ENCODE measurements at places on chromosomes 12 and 14.

DNA sequence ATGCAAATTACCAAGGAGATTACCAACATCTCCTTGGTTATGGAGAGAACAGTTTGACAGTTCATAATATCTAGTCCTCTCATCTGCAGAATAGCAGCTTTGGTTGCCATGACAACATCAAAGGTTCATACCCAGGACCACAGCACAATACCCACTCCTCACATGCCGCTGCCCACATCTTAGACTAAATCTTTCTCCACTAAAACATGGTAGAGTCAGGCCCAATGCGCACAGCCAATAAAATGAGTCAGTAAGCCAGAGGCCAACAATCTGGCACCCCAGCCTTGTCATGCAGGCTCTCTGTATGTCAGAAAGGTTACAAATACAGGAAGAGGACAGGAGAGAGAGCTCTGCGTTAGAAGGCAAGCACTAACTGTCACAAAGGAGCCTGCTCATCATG, 70.6 kb downstream of the KCNK10 start:
- no peak for DNase-seq

DNA sequence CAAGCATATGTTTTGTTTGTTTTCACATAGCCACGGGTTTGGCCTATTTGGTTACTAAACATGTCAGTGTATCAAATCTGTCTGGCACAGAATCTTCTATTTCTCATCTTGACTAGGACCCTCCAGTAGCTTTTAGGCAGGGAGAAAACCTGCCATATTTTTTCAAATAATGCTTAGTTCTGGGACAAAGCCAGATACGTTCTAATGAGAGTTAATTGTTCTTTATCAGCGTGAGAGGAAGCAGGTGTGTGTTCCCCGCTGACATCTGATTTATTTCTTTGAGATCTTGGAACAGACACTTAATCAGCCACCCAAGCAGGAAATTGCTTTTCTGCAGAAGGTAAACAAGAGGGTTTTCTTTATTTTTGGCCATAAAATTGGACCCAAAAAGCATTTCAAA, 54.8 kb downstream of the GOLGA5 start:
- no peak for DNase-seq

DNA sequence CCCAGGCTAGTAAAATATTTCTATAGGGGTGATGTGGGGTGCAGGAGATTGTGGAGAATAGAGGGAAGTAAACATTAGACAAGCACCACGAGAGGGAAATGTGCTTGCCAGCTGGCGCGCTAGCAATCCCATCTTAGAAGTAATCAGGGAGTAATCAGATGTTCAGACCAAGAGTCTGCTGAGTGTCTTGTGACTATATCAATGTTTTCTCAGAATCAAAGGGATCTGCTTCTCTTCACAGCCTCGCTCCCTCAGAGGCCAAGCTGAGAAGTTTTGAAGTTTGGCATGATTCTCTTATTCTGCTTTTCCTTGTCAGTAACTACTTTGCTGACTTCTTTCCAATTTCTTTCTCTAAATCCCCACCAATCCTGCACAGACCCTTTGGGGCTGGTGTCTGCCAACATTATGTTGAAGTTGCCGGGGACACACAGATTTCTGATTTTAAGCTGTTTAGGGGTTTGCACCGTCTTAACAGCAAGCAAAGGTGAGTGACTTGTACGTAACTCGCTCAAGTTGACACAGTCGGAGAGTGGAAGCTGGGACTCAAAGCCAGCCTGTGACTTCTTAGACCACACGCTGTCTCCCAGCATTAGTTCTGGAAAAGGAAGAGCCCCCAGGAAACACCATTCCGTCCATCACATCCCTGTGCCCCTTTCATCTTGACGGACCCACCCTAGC, 22.0 kb upstream of the TSPAN9 start:
- no peak for DNase-seq

- no peak for DNase-seq
Observed at GRCh38 chr14:55239320-55239719, 31.9 kb upstream of the FBXO34 start.

- no peak for DNase-seq
Observed at GRCh38 chr14:36513012-36513420, 7.0 kb downstream of the NKX2-1 start.

DNA sequence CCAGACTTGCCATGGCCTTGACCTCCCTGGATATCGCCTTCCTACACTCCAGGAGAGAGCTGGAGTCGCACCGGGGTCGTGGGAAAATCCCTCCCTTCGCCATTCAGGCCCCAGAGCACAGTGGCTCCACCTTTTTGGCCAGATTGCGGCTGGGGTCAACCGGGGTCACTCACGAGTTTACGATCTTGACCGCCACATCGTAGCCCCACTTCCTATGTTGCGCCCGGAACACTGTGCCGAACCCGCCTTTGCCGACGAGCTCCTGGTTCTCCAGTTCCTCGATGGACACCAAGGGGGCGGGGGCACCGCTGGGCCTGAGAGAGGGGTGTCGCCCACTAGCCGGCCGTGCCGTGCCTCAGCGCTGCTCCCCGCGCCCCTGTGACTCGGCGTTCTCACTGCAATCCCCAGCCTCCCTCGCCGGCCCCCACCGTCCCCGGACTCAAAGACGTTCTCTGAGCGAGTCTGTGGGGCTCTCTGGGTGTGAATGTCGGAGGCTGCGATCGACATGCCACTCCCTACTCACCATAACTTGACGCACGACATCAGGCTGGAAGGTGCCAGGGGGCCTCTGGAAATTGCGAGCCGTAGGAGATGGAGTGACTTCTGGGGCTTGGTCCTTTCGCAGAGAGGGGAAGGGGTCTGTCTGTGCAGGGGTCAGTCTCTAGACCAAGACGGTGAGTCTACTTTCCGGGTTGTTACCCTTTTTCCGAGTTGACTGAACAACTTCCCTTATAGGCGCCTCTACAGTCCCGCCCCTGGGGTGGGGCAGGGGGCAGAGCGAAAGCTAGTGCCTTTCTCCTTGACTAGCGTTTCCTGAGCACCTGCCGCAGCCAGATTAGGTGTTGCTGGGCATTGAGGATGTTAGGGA, at the start of gene RIPK3:
TSS of gene RIPK3 (minus strand) at position 708 of the 868 bp plus-strand sequence. CDS start at position 543, 165 bp downstream.
- no peak for DNase-seq

DNA sequence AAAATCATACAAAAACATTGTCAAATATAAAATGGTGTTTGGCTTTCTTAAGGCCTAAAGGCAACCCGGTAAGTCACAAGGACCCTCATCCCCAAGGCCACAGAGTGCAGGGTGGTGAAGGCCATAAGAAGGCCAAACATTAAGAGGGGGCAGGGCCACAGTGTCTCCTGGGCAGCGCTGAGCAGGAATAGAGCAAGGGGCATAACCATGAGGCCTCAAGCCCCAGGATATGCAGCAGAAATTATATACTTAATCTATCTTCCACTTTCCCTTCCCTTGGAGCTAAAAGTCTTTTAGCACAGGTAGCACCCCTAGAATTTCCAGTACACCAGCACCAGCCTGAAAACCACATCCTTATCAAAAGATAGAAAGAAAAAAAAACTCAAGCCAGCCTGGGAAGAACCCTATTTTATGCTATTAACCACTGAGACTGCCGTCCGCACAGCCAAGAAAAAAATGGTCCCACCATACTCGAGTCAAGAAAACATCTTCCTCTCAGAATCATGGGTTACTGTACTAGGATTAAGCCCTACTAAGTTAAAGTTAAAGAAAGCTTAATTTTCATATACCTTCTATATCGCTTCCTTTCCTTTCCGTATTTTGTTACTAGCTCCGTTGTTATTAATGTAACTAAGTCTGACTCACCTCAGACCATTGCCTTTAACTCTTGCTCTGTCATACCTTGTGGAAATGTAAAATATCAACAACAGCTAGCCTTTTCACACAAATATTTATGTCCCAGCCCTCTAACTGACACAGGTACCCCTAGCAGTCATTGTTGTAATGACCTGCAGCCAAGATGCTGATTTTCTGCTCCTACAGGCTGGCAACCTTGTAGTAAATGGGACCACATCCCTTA, 20.1 kb downstream of the KLRK1 start:
- DNase-seq = no peak

DNA sequence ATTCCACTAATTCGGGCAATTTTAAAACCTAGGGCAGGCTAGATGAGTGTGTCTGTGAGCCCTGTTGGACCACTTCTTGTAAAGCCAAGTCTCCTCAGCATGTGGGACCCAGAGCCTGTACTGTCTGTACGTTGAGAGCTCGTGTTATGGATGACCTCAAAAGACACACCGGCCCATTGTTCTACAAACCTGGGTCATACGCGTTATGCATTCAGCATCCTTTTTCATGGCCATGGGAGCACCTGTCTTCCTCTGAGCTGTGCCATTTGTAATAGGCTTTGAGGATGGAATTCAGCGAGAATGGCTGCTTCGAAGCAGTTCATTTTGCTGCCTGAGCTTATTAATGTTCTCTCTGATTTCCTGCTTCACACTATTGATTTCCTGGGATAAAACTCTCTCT, 15.0 kb downstream of the WSCD2 start:
- DNase-seq = no peak

DNA sequence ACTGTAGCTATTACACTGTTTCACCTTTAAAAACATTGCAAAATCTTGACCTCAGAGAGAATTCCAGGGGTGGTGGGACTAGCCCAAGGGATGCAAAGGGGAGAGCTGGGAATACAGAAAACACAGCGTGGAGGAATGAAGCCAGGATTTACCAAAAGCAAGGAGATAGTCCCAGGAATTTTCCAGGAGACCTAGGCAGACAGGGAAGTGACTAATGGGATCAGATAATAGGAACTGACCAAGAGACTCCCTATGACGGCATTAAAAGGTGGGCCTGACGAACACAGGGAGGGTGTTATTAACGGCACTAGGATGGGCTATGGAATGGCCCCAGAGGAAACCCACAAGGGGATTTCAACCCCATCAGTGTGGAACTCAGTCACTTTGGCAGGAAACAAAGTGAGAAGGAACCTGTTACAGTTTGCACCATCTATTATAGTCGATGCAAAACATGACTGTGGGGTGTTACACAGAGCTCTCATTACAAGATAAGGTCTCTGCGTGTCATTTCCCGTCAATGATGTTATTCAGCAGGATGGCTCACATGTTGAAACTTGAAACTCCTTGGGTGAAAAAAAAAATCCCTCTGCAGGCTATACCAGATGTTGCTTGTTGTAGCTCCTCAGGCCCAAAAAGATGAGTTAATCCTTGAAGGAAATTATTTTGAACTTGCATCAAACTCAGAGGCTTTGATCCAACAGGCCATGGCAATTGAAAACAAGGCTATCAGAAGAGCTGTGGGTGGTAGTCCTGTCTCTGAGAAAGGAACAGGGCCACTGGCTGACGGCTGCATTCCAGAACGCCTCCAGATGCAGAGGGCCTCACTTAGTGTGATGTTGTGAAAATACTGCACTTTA, 58.7 kb downstream of the DRAM1 start:
- no peak for DNase-seq

GRCh38 chr14:93161411-93161940, 23.2 kb downstream of the MOAP1 start:
- no peak for DNase-seq

DNA sequence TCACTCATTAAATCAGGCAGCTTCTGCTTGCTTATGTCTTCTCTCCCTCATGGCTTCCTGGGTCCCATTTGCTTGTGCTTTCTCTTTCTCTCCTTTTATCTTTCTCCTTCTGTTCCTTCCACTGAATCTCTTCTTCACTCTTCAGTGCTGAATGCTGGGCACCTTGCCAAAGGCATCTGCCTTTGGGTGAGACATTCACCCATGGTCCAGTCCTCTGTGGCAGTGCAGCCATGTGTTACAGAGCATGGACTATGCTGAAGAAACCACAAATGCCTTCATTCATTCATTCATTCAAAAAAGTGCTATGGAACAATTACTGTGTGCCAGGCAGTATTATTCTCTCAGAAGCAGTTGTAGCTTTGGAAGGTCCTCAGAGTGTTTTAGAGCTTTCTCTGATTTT, 344.4 kb upstream of the STXBP6 start:
- no peak for DNase-seq

- DNase-seq = no peak
Observed at GRCh38 chr12:18907728-18908127, 169.8 kb downstream of the CAPZA3 start.

- DNase-seq = no peak
Observed at GRCh38 chr12:101527682-101528081, 52.5 kb downstream of the SPIC start.

DNA sequence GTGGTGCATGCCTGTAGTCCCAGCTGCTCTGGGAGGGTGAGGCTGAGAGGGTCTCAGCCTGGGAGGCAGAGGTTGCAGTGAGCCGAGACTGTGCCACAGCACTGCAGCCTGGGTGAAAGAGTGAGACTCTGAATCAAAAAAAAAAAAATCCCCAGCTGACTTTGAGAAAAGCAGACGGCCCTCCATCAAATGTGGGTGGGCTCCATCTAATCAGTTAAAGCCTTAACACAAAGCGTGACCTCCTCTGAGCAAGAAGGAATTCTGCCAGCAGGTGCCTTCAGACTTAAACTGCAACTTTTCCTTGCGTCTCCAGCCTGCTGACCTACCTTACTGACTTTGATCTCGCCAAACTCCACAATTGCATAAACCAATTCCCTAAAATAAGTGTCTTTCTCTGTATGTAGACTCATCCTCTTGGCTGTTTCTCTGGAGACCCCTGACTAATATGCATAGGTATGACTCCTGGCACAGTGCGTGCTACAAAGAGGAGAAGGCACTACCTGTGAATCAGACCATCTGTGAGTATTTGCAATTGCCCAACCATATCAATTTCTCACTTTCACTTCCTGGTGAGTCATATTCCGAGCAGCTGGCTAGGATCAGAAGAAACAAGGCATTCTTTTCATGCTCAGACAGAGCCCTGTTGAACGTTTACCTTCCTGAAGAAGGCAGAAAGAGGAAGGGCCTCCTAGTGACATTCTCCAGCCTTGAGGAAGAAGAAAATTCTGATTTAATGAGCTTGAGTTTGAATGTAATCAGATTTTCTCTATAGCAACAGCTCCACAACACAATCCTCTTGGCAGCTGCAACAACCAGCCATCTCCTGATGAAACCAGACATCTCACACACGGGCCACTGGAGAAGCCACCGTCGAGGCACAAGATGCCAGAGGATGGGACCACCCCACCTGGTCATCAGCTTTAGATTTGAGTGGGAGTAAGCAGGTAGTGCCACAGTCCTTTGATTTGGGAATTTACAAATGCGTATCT, 54.3 kb downstream of the CLMN start:
- no peak for DNase-seq

DNA sequence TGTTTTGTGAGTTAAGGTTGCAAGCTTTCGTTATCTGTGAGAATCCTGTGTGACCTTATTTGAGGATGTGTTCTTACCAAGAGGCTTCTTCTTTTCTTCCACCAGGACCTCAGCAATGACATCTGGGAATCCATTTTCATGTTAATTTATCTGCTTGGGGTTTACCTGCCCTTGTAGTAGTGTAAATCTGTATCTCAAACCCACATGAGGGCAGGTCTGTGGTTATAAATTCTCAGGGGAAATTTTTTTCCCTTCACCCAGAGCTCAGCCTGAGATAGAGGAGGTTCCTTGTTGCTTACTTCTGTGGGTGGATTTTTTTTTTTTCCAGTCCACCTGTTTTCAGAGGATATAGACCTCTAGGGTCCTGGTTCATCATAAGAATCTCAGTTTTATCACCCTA, 70.8 kb downstream of the AKAP6 start:
- no peak for DNase-seq
